ENCODE measurements at places on chromosomes 4 and X.

DNA sequence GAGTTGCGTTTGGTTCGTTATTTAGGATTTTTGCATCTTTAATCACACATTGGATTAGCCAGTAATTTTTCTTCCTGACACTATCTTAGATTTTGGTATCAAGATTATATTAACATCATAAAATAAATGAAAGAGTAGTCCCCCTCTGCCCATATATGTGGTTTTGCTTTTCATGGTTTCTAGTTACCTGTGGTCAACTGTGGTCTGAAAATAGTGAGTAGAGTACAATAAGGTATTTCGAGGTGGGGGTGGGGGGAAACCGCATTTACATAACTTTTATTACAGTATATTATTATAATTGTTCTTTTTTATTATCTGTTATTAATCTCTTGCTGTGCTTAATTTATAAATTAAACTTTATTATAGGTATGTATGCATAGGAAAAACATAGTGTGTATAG, 152.4 kb downstream of the STIM2 start:
- no peak for DNase-seq

GRCh38 chrX:56107320-56107719, 124.8 kb upstream of the KLF8 start:
- DNase-seq = no peak

DNA sequence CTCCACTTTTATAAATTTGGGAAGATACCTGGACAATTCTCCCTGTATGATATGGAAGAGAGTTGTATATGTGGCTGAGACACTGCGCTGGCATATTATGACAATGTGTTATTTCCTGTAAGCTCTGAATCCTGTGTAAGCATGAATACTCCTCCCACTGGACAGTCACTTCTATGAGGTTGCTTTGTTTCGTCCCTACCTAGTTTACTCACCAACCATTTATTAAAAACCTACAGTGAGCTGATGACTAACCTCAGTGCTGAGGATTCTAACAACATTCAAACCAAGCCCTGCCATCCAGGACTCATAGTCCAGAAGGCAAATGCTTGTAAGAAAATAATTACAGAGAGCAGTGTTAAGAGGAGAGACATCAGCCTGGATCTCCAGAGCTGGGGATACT, 1632.9 kb upstream of the TENM3 start:
- no peak for DNase-seq

GRCh38 chr4:11051181-11051580, 366.6 kb upstream of the CLNK start:
- no peak for DNase-seq

GRCh38 chrX:63740382-63740781, 44.6 kb downstream of the ARHGEF9 start:
- DNase-seq = no peak

DNA sequence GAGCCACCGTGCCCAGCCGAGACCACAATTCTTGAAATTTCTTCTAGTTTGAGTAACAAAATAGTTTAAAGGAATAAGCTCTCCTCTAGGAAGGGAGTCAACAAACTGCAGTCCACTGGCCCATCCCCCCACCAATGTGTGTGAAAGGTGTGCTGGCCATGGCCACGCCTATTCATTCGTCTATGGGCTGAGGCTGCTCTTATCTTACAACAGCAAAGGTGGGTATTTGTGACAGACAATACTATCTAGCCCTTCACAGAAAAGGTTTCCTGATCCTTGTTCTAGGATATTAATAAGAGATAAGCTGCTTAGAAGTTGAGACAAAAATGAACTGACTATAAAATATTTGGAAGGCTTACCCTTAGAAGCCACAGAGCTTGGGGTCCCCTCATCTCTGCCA, 41.2 kb downstream of the BEND2 start:
- DNase-seq = no peak

- peak; percentile 53 for DNase-seq
Observed at GRCh38 chrX:53284684-53285447, 3.5 kb upstream of the IQSEC2 start.

DNA sequence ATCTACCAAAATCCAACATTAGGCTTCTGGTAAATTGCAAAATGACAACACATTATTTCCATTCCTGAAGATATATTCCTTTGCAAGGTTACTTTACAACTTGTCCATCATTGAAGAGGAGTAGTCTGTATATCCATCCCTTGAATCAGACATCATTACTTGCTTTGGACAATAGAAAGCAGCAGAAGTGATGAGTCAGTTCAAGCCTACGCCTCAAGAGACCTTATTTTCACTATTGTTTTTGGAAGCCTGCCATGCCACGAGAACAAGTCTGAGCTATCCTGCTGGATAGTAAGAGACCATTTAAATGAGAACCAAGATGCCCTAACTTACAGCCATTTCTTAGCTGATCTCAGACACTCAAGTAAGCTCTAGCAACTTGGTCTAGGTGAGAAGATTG, 246.0 kb upstream of the HHIP start:
- no peak for DNase-seq

GRCh38 chr4:165861363-165861762, 11.7 kb upstream of the TLL1 start:
- no peak for DNase-seq

DNA sequence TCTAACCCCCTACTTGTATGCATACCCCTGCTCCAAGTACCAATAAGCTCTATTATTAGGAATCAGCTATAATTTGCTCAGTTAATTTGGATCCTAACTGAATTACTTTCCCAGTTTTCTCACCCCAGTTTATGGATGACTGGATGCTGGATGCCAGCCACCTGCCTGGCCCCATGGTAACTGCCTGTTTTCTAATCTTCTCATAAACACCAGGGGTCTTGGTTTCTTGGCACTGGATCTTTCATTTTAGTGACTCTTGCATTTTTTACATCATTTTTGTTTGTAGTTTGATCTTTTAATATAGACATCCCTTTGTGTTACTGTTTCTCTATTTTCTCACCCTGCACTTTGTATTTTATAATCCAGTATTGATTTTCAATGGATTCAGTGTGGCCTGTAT, 246.8 kb downstream of the ADGRL3 start:
- DNase-seq = no peak

DNA sequence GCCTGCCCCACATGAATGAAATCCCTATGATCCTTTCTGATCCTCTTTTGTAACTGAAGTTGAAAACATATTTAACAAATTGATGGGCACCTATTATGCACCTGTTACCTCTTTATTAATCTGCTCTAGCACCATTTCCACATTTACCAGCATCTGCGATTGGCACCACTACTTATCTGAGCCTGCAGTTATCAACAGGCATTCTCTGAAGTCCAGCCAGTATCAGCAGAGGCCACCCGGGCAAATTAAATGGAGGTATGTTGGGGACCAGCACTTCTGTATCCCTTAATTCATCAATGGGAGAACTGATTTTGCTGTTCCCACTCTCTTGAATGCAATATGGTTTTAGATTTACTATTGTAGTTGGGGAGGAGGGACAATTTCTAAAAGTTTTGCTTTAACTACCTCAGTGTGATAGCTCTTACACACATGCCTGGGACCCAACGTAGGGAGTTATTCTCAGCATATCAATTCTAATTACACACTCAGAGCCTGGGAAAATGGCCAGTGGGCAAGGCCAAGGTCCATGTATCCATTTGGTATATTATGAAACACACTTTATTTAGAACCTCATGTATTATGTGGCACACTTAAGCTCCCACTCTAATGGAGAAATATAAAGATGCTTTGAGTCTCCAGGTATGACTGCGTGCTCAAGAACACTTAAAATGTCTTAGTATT, 1927.1 kb upstream of the PCDH7 start:
- DNase-seq = no peak

DNA sequence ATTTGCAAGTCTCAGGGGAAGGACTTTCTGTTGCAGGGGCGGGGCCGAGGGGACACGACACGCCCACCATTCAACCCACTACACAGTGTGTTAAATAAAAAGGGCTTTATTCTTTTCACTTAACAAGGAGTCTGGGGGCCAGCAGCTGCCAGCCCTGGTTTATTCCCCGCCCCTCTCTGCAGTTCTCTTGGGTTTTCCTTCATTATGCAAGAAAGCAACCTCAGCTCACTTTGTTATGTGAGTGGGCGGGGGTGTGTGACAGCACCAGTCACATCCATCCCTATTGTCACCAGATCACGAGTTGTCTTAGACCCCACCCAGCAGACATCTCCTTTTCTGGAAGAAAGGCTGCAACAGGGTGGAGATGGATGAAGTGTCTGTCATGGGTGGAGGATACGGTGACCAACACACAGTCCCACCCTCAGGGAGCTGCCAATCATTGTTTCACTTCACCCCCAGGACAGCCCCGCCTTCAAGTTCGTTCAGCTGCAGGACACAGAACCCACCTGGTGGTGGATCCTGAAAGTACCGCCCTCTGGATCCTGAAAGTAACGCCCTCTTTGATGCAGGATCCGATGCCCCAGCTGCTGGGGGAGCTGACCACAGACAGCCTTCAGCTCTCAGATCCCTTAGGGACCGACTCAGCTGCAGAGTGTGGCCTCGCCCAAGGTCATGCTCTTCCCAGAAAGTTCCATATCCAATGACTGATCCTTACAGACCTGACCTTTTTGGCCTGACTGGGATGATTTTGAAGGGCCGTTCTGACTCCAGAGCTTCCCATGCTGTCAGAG, 79.6 kb downstream of the SMIM20 start:
- DNase-seq = no peak

- no peak for DNase-seq
Observed at GRCh38 chr4:128803783-128804182, 5.7 kb upstream of the JADE1 start.

DNA sequence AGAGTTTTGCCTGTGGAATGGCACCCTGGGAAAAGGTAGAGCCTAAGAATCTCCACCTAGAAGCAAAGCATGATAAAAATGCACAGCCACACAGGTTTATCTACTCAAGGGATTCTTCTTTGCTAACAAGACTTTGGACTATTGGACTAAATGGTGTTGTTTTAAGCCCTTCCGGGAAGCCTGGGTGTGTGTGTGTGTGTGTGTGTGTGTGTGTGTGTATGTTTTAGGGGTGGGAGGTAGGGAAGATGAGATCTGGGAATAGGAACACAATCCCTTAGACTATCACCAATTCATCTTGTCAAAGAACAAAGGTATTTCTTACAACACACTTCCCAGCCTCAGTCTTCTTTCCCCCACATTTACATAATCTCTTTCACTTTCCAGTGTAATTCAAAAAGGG, 327.5 kb upstream of the FGF16 start:
- no peak for DNase-seq

GRCh38 chr4:160580581-160580980, 1477.7 kb downstream of the RAPGEF2 start:
- no peak for DNase-seq

- DNase-seq = peak; percentile 75
Observed at GRCh38 chrX:47619486-47620302, at the start of gene SYN1. Gene SYN1, minus strand, starts transcription at chrX:47619857. Its CDS starts 129 bp downstream, at chrX:47619728.

- DNase-seq = no peak
Observed at GRCh38 chr4:140675599-140676231, 80.5 kb downstream of the TBC1D9 start.

- DNase-seq = no peak
Observed at GRCh38 chrX:79412166-79412565, 45.0 kb upstream of the ITM2A start.

DNA sequence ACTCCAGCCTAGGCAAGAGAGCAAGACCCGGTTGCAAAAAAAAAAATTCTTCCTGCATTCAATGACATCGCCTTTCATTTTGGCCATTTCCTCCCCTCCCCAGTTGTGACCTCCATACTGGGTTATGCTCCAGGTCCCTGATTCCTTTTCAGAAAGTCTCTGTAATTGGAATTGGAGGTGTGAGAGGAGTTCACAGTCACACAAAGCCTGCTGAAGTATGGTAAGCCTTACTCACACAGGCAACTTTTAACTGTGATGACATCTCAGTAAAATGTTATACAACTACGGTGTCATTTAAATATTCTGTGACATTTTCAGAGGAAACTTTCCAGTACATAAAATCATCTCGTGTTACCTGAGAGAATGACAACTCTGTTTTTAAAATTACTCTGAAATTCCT, 73.6 kb downstream of the CEP44 start:
- no peak for DNase-seq

DNA sequence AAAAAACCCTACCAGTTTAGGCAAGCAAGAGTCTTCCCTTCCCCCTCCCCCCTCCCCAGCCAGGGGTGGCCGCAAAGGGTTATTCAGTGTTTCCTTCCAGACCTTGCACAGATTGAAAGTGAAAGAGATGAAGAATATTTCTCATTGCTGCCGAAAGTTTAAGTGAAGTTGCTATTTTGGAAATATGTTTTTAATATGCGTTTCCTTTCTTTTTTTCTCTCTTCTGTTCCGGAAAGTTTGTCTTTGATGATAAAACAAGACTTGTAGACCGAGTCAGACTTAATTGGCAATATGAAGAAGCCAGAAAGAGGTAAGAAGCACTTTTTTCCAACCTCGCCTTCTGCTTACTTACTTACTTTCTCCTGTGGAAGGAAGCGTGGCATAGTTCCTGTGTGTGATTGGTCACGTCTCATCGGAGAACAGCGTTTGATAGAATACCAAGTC, 58.5 kb upstream of the CLCN4 start:
- peak; percentile 38 for DNase-seq

- DNase-seq = no peak
Observed at GRCh38 chrX:11756354-11757318, 1.4 kb upstream of the MSL3 start.

GRCh38 chrX:48854898-48855297, 19.5 kb upstream of the PCSK1N start:
- DNase-seq = no peak

DNA sequence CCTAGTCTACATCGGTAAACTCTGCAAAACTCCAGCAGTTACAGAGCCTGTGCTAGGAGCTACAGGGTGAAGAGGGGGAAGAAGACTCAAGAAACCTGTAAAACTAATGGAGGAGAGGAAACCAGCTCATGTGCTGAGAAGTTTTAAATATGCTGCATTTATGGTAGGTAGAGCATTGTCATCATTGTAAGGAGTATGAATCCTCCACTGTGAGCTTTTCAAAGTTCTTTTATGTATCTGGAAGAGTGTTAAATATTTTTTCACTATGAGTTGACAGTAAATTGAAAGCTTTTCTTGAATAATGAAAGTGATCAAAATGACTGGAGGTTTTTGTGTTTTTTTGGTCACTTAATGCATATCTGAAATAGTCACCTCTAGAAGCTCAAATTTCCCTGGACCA, 46.2 kb downstream of the SEPTIN11 start:
- no peak for DNase-seq

GRCh38 chr4:156154978-156155377, 201.3 kb upstream of the CTSO start:
- DNase-seq = no peak

GRCh38 chr4:141119071-141119470, 14.2 kb downstream of the RNF150 start:
- DNase-seq = no peak

- no peak for DNase-seq
Observed at GRCh38 chr4:18342847-18343246, 321.3 kb upstream of the LCORL start.

DNA sequence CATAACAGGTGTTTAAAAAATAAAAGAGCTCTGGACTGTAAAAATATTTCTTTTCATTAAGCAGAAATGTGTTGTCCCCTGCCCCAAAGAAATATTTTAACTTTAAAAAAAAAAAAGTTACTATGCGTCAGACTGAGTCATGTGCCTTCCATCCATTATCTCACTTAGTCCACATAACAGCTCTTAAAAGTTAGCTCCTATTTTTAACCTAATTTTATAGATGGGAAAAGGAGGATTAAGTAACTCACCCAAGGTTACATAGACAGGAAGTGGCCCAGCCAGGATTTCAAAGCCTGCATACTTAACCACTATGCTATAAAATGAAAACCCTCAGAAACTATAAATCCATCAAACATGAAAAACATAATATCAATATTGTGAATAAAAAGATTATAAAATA, 97.7 kb downstream of the MANBA start:
- DNase-seq = no peak
